Suppressor macrophage treated with lipopolysaccharide for 4 hours (primary cell): ENCODE measurements at places on chromosomes 16 and 17.
A peak's percentile ranks its signal among the peaks of the same experiment; 100 is the strongest.

- DNase-seq, result no peak
Measured at GRCh38 chr16:66618588-66619375, 14.3 kb downstream of the CMTM3 start.

DNA sequence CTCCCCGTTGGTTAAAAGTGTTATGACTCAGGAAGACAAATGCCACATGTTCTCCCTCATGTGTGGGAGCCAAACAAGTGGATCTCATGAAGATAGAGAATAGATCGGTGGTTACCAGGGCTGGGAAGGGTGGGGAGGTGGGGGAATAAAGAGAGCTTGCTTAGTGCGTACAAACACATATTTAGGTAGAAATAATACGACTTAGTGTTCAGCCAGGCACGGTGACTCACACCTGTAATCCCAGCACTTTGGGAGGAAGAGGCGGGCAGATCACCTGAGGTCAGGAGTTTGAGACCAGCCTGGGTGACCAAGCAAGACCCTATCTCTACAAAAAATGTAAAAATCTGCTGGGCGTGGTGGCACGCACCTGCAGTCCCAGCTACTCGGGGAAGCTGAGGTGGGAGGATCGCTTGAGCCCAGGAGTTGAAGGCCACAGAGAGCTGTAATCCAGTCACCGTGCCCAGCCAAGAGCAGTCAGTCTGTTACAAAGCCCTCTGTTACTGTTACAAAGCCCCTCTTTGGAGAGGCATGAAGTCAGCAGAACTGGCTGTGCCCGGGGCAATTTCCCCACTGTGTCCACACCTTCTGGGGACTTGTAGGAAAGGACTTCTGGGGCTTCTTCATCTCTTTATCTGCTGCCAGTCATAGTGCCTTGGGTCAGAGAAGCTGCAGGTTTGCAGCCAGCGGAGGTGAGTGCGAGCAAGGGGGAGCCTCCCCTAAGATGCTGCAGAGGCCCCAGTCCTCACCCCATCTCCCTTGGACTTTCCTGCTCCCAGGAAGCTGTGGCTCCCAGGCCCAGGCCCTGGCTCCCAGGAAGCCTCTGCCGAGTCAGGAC, 4.3 kb upstream of the ALDH3A1 start:
- no peak for DNase-seq

GRCh38 chr16:88941913-88942909, 34.8 kb downstream of the CBFA2T3 start:
- DNase-seq, result peak; percentile 67

DNA sequence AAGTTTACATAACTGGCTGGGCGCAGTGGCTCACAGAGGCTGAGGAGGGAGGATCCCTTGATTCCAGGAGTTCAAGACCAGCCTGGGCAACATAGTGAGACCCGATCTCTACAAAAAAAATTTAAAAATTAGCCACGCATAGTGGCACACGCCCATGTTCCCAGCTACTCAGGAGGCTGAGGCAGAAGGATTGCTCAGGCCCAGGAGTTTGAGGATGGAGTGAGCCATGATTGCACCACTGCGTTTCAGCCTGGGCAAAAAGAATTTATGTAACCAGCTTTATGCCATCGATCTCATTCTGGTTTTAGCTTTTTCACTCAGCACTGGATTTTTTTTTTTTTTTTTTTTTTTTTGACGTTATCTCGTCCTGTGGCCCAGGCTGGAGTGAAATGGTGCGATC, 9.1 kb upstream of the CD300E start:
- DNase-seq, result peak; percentile 85

GRCh38 chr17:9517396-9517795, 58.2 kb downstream of the STX8 start:
- DNase-seq, result no peak

- no peak for DNase-seq
Measured at GRCh38 chr17:69084911-69085310, 24.2 kb upstream of the ABCA9 start.
